ENCODE measurements at places on chromosomes 6 and 20. TPM values are rescaled to one million over a fixed set of nuclear protein-coding genes. Genes with fewer than 3 reads are reported as not detected.

The LGSN gene
- not detected for total RNA-seq

The IFT52 gene
- 18.4 TPM for total RNA-seq

The KCNK15 gene
- 4.6 TPM for total RNA-seq

The CLIC1 gene
- 208 TPM for total RNA-seq

The FNDC11 gene
- total RNA-seq, result 0.83 TPM

The FNDC1 gene
- 11.2 TPM for total RNA-seq

The HNF4A gene
- total RNA-seq, result not detected

The PXT1 gene
- total RNA-seq, result not detected

The SCUBE3 gene
- total RNA-seq, result 8.0 TPM

The KIFC1 gene
- not detected for total RNA-seq

The ERMARD gene
- total RNA-seq, result 12.3 TPM

The NOX3 gene
- not detected for total RNA-seq

The TMEM244 gene
- not detected for total RNA-seq

The ETV7 gene
- 1.5 TPM for total RNA-seq

The ZNF451 gene
- 37.5 TPM for total RNA-seq

The KIF25 gene
- not detected for total RNA-seq

The GOPC gene
- total RNA-seq, result 25.7 TPM

The ZSCAN31 gene
- 27.5 TPM for total RNA-seq

The ZSCAN12 gene
- total RNA-seq, result 5.1 TPM

The CTAGE9 gene
- total RNA-seq, result not detected

The INSM1 gene
- not detected for total RNA-seq

The BLOC1S5 gene
- 10.4 TPM for total RNA-seq

The LY6G6C gene
- not detected for total RNA-seq

The RPS6KA2 gene
- 126 TPM for total RNA-seq
